ENCODE measurements at places on chromosomes 12 and 14.

- no peak for DNase-seq
Observed at GRCh38 chr14:82354126-82354525, 820.5 kb upstream of the SEL1L start.

GRCh38 chr12:80187660-80188090 lies 88.3 kb downstream of the OTOGL start:
- no peak for DNase-seq

DNA sequence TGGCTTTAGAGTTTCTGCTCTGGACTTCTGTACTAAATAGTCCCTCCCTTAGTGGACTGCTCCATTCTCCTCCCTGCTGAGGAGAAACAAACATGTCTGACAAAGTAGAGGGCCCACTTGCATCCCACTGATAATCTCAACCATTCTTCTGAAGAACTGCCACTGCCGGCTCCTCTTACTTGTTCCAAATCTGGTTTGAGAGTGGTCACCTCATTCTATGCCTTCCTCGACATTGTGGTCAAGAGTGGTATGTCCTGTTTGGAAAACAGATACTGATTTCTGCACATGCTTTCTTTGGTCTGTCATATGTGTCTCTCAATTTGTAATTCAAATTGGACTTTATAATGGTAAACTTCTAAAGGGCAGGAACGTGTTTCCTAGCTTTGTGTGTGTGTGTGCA lies 36.3 kb upstream of the PLEKHA5 start:
- no peak for DNase-seq

- DNase-seq: no peak
Observed at GRCh38 chr14:22898302-22899090, 15.5 kb downstream of the REM2 start.

DNA sequence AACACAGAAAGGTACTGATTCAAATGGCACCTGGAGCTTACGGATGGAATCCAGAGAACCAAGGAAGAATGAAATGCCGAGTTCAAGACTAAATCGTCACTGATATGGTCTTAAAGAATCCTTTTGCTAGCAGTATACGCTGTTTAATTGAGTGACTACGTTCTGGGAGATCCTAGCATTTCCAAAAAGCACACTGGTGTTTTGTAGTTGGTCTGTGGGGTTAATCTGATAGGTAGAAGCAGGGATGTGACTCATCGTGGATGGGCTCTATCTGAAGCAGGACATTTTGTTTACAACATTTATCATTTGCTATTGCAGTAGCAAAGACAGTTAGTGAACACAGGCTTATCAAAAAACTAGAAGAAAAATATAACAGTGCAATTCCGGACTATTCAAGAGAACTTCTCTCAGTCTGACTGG lies 169.2 kb upstream of the HMGA2 start:
- DNase-seq: no peak

DNA sequence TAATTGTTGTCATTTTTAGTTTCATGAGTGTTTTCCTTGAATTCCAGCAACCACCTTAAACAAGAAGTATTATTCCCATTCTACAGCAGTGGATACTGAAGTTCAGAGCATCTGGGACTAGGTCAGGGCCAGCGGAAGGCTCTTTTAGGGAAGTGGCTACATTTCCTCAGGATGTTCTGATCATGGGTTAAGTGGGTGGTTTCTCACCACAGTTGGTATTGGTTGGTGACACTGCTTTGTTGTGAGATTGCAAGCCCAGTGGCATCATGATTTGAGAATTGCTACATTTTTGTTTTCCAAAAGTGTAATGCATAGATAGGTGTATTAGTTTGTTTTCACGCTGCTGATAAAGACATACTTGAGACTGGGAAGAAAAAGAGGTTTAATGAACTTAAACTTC lies 47.1 kb downstream of the SYNE2 start:
- DNase-seq: peak; percentile 17

GRCh38 chr14:33668066-33668465 lies 282.8 kb downstream of the EGLN3 start:
- no peak for DNase-seq

GRCh38 chr14:43232261-43232660 lies 1274.8 kb downstream of the FSCB start:
- DNase-seq: no peak

DNA sequence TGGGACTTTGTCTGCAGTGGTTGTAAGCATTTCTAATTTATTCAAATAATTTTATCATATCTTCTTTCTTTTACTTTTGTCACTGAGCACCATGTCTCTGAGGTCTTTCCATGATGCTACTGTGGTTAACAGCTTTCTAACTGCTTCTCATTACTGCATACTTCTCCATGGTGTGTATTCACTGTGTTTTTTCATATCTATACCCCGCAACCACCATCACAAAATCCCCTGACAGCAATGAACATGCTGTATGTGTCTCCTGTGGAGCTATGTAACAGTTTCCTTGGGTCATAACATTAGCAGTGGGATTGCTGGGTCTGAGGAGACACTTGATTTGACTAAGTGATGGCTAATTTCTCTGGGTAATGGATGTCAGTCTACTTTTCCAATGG lies 29.2 kb upstream of the CHST11 start:
- peak; percentile 1 for DNase-seq

DNA sequence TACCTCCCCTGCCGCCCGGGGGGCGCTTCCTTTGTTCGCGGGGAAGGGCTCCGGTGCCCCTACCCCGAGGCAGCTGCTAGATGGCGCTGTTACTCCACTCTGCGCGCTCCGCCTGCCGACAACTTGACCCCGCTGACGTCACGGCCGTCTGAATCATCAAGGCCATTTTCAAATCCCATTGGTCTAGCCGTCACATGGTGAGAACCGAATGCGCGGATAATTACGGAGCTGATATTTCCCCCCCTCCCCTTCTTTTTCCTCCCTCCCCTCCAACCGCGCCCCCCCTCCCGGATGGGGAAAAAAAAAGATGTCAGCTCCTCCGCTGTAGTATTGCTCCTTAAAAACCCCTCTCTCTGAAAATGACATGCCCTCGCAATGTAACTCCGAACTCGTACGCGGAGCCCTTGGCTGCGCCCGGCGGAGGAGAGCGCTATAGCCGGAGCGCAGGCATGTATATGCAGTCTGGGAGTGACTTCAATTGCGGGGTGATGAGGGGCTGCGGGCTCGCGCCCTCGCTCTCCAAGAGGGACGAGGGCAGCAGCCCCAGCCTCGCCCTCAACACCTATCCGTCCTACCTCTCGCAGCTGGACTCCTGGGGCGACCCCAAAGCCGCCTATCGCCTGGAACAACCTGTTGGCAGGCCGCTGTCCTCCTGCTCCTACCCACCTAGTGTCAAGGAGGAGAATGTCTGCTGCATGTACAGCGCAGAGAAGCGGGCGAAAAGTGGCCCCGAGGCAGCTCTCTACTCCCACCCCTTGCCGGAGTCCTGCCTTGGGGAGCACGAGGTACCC lies at the start of gene HOXC10:
Gene HOXC10, plus strand, starts transcription at position 246 of the 791 bp plus-strand sequence. Its CDS starts 114 bp downstream, at position 360.
- DNase-seq: peak; percentile 63

- no peak for DNase-seq
Observed at GRCh38 chr12:65229441-65229840, 49.0 kb upstream of the MSRB3 start.

DNA sequence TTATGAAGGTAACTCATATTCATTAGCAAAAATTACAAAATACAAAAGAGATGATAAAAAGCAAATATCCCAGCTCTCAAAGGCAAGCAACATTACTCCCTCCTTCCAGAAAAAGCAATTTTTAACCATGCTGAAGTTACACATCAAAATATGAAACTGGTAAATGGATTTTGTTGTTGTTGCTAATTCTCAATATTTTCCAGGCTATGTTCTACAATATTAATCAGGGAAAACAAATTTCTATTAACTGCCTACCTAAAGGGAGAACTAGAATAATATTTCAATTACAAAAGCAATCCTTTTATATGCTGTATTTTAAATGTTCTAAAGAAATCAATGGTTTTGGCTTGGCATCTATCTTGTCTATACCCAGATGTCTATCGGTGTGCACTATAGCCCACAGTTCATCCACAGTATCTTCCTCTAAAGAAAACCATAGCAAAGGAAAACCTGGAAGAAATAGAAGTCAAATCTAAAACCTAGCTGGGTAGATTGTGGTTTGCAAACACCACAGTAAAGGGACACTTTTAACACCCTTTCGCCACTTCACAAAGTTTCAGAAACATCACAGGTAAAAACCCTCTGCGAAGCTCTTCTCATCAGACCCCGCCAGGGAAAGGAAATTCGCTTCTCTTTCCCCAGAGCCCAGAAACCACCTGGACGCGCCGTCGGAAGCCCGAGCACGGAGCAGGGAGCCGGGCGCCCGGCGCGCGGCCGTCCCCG lies 32.0 kb downstream of the TC2N start:
- DNase-seq: peak; percentile 17

DNA sequence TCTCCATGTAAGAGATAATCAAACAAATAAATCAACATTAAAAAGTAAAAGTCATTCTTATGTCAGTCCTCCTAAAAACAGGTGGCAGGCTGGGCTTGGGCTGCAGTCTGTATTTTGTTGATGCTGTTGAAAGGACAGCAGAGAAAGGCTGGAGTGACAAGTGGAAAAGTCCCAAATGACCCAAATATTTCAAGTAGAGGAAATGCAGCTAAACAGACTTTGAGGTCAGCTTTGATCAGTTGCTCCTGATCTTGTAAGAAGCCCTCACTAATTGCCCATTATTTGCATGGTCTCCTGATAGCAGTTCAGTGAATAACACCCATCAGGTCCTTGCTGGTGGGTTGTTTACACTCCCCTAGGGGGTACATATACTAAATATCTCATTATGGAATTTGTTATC lies 24.9 kb downstream of the TBX3 start:
- DNase-seq: no peak

DNA sequence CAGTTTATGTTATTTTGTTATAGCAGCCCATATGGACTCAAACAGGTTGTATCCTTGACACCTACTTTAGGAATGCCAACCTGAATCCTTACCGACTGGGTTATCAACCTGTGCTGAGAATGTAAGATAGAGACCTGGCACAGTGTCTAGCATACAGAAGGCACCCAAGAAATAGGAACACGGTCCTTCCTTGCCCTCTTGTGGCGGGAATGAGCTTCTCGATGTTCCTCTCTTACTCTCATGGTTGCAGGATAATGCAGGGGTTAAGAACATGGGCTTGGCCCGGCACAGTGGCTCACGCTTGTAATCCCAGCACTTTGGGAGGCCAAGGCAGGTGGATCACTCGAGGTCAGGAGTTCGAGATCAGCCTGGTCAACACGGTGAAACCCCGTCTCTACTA lies 6.5 kb downstream of the C12orf43 start:
- DNase-seq: no peak

GRCh38 chr12:12586879-12587675 lies 24.4 kb upstream of the DUSP16 start:
- DNase-seq: no peak

DNA sequence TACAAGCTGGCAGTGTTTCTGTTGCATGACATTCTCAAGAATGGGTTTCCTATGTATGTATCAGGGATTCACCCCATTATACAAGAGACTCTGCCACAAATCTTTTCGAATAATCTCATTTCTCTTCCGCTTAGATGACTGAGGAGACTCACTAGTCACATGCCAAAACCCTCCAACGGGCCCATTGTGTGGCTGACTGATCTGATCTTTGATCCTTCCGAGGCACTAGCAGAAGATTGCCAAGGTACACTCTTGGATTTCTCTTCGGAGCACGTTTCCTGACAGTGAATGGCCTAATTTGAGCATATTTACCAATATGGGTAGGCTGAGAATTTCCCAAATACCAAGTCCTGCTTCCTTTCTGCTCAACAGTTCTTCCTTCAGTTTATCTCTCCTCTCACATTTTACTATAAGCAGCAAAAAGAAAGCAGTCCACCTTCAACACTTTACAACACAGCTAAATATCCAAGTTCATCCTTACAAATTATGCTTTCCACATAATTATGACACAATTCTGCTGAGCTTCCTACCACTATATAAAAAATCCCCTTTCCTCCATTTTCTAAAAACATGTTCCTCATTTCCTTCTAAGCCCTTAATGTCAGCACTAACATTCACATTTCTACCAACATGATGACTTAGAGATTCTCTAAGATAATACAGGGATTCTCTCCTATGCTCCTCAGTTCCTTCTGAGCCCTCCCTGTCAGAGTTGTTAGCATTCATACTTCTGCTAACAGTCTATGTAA lies 11.0 kb downstream of the PRPH start:
- DNase-seq: no peak

- no peak for DNase-seq
Observed at GRCh38 chr12:56431850-56432249, 17.4 kb downstream of the TIMELESS start.

DNA sequence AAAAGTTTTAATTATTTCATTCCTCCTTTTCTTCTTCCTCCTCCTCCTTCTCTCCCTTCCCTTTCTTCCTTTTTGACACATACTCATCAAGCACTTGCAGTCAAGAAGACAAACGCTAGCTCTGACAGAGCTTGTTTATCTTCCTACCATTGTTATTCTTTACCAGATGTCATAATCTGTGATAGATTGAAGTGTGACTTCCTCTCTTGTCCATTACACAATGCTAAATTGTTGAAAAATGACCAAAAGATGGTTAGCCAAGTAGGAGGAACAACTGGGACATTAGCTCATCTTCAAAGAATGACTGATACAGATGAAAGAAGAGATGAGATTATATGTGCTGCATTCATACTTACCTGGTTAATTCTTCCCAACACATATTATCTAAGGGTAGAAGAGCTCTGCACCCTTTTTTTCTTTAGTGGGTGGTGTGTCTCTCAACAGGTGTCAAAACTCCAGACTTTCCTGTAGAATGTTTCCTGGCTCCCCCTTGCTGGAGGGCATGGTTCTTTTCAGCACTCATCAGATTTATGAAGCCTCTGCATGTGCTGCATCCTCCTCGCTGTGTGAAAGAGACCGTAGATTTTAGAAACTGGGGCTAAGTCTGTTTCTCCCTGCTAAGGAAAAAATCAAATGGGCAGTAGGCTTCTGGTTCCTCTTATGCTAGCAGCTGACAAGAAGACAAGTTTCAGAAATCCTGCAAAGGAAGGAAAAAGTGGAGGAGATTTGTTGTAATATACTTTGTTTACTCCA lies 147.1 kb downstream of the TMX1 start:
- DNase-seq: no peak

GRCh38 chr12:25997201-25997963 lies 38.9 kb downstream of the RASSF8 start:
- DNase-seq: no peak

GRCh38 chr14:68094158-68094557 lies 274.6 kb downstream of the RAD51B start:
- no peak for DNase-seq

GRCh38 chr12:18496156-18496555 lies 234.8 kb downstream of the PIK3C2G start:
- no peak for DNase-seq

- no peak for DNase-seq
Observed at GRCh38 chr14:25607192-25607591, 557.2 kb upstream of the STXBP6 start.

Measured in effector memory CD8-positive, alpha-beta T cell (primary cell).